Natural killer cell (primary cell): ENCODE measurements at places on chromosomes 5 and 9.

DNA sequence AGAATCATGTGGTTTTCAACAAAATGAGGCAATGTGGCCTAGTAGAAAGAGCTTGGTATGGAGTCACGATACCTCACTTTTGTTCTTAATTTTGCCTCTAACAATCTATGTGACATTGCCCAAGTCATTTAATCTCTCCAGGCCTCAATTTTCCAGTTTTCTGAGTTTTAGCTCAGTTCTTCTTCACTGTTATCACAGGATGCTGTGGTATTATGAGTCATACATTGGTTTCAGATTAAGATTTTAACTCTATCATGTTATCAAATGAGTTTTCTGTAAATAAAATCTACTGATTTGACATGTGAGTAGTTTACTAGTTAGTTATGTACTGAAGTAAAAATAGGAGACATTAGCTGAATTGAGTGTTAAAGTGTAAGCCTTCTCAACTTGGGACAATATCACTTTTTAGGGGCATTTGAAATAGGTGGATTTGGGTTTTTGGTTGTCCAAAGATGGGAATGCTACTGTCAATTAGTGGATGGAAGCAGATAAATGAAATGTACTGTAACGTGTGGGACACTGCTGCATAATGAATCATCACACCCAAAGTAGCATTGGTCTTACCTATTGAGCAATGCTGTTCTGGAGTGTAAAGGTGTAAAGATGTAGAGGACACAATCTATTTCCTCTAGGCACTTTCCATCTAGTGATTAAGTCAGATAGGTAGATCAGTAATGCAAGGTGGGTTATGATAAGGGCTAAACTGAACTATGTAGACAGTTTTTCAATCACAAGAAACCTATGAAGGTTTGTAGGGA is 73.3 kb downstream of the NNT start:
- H3K36me3 ChIP-seq = peaks cover 11% of the 10 kb centered on the region
- no peak for DNase-seq
- H3K27me3 ChIP-seq = no peaks in the 10 kb centered on the region
- H3K4me3 ChIP-seq = no peak overlapping the region

DNA sequence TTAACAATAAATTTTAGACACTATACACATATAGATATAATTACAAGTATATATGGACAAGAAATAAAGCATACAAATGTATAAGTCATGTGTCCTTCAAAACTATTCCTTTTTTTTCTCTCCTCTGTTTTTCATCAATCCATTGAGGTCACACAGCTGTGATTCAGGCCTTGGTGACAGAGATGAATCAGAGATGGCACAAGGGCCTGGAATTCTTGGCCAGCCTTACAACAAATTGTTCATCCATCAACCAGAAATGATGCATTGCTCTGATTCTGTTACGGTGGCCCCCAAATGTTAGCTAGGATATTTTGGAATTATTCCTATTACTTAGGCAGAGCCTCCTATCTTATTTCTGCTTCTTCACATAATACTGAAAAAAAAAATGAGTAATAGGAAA is 108.7 kb upstream of the MPDZ start:
- no peaks in the 10 kb centered on the region for H3K4me1 ChIP-seq
- H3K36me3 ChIP-seq = no peaks in the 10 kb centered on the region
- no peak overlapping the region for H3K27ac ChIP-seq
- no peaks in the 10 kb centered on the region for H3K27me3 ChIP-seq
- H3K4me3 ChIP-seq = no peak overlapping the region
- DNase-seq = no peak

DNA sequence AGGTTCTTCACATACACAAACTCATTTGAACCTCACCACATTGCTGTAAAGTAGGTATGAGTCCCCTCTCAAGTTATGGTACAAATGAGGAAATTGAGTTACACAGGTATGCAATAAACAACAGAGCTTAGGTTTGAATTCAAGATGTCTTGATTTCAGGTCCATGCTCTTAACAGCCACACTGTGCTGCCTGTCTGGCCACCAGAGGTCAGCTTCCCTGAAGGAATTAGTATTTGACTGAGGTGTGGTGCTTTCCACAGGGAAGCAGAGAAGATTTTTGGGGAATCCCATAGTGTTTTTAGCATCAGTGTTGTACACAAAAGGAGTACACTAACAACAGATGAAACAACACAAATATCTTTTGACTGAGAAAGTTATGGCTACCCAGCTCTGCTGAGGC is 94.4 kb upstream of the ITGA1 start:
- DNase-seq = no peak
- H3K27me3 ChIP-seq = no peaks in the 10 kb centered on the region
- no peak overlapping the region for H3K27ac ChIP-seq
- H3K4me1 ChIP-seq = no peaks in the 10 kb centered on the region

GRCh38 chr9:131817073-131817472 is 77.2 kb upstream of the RAPGEF1 start:
- no peaks in the 10 kb centered on the region for H3K4me1 ChIP-seq
- no peak overlapping the region for H3K4me3 ChIP-seq
- H3K36me3 ChIP-seq = no peaks in the 10 kb centered on the region
- H3K27me3 ChIP-seq = no peaks in the 10 kb centered on the region
- H3K27ac ChIP-seq = no peak overlapping the region
